ENCODE measurements at places on chromosomes 16 and 17. TPM values are rescaled to one million over a fixed set of nuclear protein-coding genes. Genes with fewer than 3 reads are reported as not detected.

GRCh38 chr16:6155271-6155670, 1057.7 kb upstream of the EEF2KMT start:
- no peak overlapping the region for H3K27ac ChIP-seq
- H3K4me3 ChIP-seq, result no peak overlapping the region
- no peak for DNase-seq
- H3K36me3 ChIP-seq, result no peaks in the 10 kb centered on the region

DNA sequence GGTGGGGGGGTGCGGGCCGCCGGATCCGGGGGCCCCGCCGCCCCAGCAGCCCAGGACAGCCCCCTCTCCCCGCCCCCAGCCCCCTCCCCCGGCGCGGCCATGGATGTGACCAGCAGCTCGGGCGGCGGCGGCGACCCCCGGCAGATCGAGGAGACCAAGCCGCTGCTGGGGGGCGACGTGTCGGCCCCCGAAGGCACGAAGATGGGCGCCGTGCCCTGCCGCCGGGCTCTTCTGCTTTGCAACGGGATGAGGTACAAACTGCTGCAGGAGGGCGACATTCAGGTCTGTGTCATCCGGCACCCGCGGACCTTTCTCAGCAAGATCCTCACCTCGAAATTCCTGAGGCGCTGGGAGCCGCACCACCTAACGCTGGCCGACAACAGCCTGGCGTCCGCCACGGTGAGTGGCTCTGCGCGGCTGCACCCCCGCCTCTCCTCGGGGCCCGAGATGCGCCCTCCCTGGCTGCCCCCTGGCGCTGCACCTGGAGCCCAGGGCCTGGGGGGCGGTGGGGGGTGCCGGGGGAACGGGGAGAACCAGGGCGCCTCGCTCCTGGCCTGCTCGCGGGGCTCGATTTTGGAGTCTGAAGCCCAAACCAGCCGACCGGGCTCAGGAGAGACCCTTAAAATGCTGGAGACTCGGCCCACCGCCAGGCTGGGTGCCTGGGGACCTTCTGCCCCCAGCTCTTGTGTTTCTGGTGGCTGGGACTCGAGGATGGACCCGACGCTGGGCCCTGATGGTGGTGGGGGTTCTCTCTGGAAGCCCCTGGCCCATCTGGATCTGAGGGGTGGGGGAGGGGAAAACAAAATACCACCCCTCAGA, 744 bp downstream of the CMIP start:
- peak; percentile 83 for DNase-seq
- H3K27ac ChIP-seq, result peak overlapping the region; percentile 97
- H3K4me3 ChIP-seq, result peak overlapping the region; percentile 78

- no peak overlapping the region for H3K4me3 ChIP-seq
- no peaks in the 10 kb centered on the region for H3K36me3 ChIP-seq
- H3K27me3 ChIP-seq, result no peaks in the 10 kb centered on the region
- H3K27ac ChIP-seq, result no peak overlapping the region
- H3K4me1 ChIP-seq, result peaks cover 4% of the 10 kb centered on the region
Observed at GRCh38 chr16:2839650-2840450, 9.7 kb downstream of the ZG16B start.

GRCh38 chr17:12730931-12731521, 58.3 kb upstream of the ARHGAP44 start:
- no peak overlapping the region for H3K27ac ChIP-seq
- H3K36me3 ChIP-seq, result no peaks in the 10 kb centered on the region
- H3K27me3 ChIP-seq, result no peaks in the 10 kb centered on the region
- peaks cover 7% of the 10 kb centered on the region for H3K4me1 ChIP-seq

DNA sequence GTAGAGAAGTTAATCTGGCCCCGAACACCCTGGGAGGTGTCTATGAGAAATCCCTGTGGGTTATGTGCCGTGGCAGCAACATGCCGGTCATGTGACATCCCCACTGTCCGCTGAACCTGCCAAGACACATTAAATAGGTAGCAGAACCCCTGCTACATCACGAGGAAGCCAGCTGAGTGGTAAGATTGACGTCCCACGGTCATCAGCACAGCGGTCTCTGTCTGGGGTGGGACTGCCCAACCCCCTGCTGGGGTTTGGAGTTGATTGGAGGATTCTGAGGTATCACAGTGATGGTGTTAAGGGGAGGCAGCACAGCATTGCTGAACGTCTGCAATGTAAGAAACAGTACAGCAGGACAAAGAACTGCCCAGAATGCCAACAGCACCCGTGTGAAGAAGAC, 2.0 kb downstream of the TMED6 start:
- no peak overlapping the region for H3K27ac ChIP-seq
- no peaks in the 10 kb centered on the region for H3K36me3 ChIP-seq
- no peak for DNase-seq
- peaks cover 3% of the 10 kb centered on the region for H3K4me1 ChIP-seq

- H3K27ac ChIP-seq, result no peak overlapping the region
- H3K4me1 ChIP-seq, result no peaks in the 10 kb centered on the region
- H3K36me3 ChIP-seq, result no peaks in the 10 kb centered on the region
- H3K27me3 ChIP-seq, result no peaks in the 10 kb centered on the region
Observed at GRCh38 chr17:9221147-9221921, 200.0 kb downstream of the NTN1 start.

The P2RX1 gene
- 11.2 TPM for total RNA-seq

GRCh38 chr16:68005786-68006286, 6.6 kb upstream of the DPEP2 start:
- no peaks in the 10 kb centered on the region for H3K36me3 ChIP-seq
- no peak overlapping the region for H3K4me3 ChIP-seq
- DNase-seq, result no peak
- H3K4me1 ChIP-seq, result no peaks in the 10 kb centered on the region

The ERN2 gene
- total RNA-seq, result not detected

The ASB16 gene
- 0.25 TPM for total RNA-seq

DNA sequence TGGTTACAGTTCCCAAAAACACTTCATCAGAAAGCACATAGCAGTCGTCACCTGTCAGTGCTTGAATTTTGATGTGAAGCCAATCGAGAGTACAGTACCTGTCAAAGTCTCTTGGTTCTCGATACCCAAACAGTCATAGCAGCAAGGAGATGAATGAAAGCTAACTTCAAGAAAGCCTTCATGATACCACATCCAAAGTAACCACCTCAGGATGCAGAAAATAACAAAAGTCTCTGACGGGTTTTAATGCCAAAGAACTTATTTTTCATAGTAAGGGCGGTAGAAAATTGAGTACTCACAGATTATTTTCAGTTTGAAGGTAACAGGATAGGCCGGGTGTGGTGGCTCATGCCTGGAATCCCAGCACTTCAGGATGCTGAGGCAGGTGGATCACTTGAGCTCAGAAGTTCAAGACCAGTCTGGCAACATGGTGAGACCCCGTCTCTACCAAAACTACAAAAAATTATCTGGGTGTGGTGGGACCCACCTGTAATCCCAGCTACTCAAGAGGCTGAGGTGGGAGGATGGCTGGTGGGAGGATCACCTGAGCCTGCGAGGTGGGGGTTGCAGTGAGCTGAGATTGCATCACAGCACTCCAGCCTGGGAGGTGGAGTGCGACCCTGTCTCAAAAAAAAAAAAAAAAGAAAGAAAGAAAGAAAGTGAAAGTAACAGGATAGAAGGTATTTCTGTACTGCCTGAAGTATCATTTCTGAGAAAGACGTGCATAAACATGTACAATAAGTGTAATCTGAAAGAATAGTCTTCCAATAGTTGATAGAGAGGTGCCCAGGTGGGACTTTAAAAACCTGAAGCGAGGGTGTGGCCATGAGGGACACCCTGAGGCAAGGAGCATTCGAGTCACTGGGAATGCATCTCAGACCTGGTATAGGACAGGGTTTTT, 15.4 kb downstream of the MFSD11 start:
- H3K4me3 ChIP-seq, result no peak overlapping the region
- no peak for DNase-seq
- H3K27ac ChIP-seq, result no peak overlapping the region
- no peaks in the 10 kb centered on the region for H3K4me1 ChIP-seq

GRCh38 chr17:53570731-53571130, 252.0 kb upstream of the KIF2B start:
- no peaks in the 10 kb centered on the region for H3K36me3 ChIP-seq
- DNase-seq, result no peak
- H3K27me3 ChIP-seq, result no peaks in the 10 kb centered on the region

The NAT9 gene
- 41.5 TPM for total RNA-seq

DNA sequence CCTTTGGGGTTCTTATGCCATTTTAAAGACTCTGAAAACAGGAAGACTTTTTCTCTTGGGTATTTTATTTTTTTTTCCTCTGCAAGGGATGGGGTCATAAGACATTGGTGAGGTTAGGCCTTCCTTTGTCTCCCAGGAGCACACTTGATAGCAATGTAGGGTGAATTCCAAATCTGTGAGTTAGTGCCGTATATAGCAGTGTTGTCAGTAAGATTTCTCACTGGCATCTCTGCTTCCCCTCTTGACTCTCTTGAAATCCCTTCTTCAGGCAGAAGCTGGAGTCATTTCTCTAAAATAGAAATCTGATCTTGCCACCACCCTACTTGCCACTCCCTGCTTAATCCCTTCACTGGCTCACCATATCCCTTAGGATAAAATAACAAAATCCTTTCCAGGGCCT, 529.7 kb downstream of the WWOX start:
- DNase-seq, result no peak
- H3K36me3 ChIP-seq, result no peaks in the 10 kb centered on the region
- H3K4me1 ChIP-seq, result no peaks in the 10 kb centered on the region
- no peak overlapping the region for H3K27ac ChIP-seq
- H3K4me3 ChIP-seq, result no peak overlapping the region
- no peaks in the 10 kb centered on the region for H3K27me3 ChIP-seq

- H3K4me3 ChIP-seq, result no peak overlapping the region
- DNase-seq, result peak; percentile 80
Observed at GRCh38 chr17:80008383-80008840, 27.3 kb downstream of the TBC1D16 start.

DNA sequence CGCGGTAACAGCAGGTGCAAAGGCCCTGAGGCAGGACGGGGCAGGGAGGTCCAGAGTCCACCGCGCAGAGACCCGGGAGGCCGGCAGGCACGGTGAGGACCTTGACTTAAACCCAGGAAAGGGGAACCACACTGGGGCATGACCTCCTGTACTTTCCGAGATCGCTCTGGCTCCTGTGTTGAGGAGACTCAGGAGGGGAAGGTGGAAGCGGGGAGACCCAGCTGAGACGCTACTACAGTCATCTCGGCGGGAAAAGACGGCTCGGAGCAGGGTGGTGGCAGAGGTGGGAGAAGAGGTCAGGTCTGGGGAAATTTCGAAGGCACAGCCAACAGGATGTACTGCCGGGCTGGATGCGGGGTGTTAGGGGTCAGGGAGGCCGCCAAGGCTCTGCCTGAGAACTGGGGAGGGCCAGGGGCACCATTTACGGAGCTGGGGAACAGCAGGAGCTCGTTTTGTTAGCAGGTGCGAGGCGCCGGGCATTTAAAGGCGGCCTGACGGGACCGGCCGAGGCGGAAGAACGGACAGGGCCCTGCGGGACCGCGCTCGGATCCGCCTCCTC, 22.3 kb downstream of the NPTX1 start:
- H3K36me3 ChIP-seq, result no peaks in the 10 kb centered on the region
- H3K27me3 ChIP-seq, result no peaks in the 10 kb centered on the region
- H3K4me1 ChIP-seq, result no peaks in the 10 kb centered on the region
- H3K27ac ChIP-seq, result peak overlapping the region; percentile 97
- peak overlapping the region; percentile 82 for H3K4me3 ChIP-seq

DNA sequence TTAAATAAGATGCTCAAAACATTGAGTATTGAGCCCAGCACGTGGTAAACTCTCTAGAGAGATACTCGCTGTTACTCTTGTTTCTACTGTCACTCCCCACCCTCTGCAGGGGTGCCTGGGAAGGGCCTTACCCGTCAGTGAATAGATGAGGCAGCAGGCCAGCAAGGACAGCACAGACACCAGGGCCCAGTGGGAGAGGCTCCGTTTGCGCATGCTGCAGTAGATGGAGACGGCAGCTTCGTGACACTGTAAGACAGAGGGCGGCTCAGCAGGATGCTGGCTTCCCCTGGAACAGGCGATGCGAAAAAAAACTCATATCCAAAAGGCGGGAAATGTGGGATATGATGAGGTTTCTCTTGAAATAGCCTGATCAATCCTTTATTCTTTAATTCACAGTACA, 20.0 kb downstream of the SLC38A8 start:
- no peak overlapping the region for H3K27ac ChIP-seq
- H3K27me3 ChIP-seq, result no peaks in the 10 kb centered on the region

GRCh38 chr16:19704321-19705145, 13.5 kb downstream of the KNOP1 start:
- no peaks in the 10 kb centered on the region for H3K36me3 ChIP-seq
- no peaks in the 10 kb centered on the region for H3K4me1 ChIP-seq
- no peak for DNase-seq

DNA sequence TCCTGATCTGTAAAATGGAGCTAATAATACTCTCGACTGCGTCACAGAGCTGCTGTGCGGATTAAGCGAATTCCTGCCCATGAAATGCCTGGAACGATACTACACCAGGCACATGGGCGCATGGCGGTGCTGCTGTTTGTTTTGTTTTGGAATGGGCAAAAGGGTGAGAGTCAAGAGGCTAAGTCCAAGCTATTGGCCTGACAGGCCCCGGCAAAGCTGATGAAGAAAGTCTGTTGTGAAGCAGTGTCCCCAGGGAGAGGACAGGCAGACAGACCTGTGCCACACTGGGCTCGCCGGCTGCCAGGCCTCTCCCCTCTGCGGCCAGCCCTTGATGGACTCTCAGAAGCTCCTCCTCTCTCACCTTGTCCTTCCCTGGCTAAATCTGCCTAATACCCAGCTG, 31.3 kb upstream of the RASD1 start:
- H3K4me1 ChIP-seq, result no peaks in the 10 kb centered on the region
- no peak overlapping the region for H3K4me3 ChIP-seq
- DNase-seq, result no peak
- H3K36me3 ChIP-seq, result no peaks in the 10 kb centered on the region
- H3K27me3 ChIP-seq, result no peaks in the 10 kb centered on the region

DNA sequence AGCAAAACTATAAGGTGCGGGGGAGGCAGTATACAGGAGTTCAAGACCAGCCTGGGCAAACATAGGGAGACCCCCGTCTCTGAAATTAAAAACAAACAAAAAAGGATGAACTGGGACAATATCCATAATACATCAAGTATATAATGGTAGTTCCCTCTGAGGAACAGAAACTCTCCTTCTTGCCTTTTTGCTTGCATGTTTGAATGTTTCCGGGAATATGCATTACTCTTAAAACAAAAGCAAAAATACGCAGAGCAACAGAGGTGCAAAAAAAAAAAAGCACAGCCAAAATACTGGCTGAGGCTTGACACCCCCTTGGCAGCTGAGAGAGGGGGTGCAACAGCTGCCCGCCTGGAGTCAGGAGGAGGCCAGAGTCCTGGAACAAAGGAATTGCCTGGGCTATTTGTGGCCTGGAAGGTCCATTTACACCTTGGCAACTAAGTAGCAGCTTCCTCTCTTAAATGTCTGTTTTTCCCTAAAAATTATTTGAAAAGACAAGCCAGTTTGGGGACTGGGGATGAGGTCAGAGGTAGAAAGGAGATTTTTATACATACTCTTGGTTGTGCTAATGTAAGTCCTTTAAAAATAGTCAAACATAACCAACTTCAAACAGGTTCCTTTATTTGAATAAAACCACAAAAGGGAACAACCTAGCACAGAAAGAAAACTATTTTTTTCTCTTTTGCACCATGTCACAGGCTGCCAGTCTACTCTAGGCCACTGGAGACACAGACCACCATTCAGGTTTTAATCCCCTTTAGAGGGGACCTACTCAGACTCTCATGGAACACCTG, 19.5 kb downstream of the USP7 start:
- no peak overlapping the region for H3K27ac ChIP-seq
- no peaks in the 10 kb centered on the region for H3K36me3 ChIP-seq
- no peak for DNase-seq
- H3K27me3 ChIP-seq, result no peaks in the 10 kb centered on the region
- no peak overlapping the region for H3K4me3 ChIP-seq

- H3K4me3 ChIP-seq, result no peak overlapping the region
- no peak overlapping the region for H3K27ac ChIP-seq
- no peaks in the 10 kb centered on the region for H3K27me3 ChIP-seq
- H3K36me3 ChIP-seq, result no peaks in the 10 kb centered on the region
- DNase-seq, result no peak
- H3K4me1 ChIP-seq, result no peaks in the 10 kb centered on the region
Observed at GRCh38 chr17:68656666-68657065, 55.5 kb upstream of the FAM20A start.

The PRSS33 gene
- not detected for total RNA-seq

The CLEC19A gene
- not detected for total RNA-seq

The SMIM5 gene
- 8.0 TPM for total RNA-seq
